ENCODE measurements at places on chromosomes 4 and X.

- DNase-seq: no peak
Measured at GRCh38 chrX:133254666-133255065, 36.5 kb upstream of the TFDP3 start.

- no peak for DNase-seq
Measured at GRCh38 chr4:81758574-81759264, 287.0 kb upstream of the RASGEF1B start.

GRCh38 chr4:97645071-97645821 is 498.0 kb downstream of the STPG2 start:
- no peak for DNase-seq

- DNase-seq: no peak
Measured at GRCh38 chr4:22179124-22179874, 230.7 kb upstream of the KCNIP4 start.

- DNase-seq: no peak
Measured at GRCh38 chr4:138334346-138335016, 92.3 kb upstream of the SLC7A11 start.

GRCh38 chr4:182969651-182970279 is 52.6 kb upstream of the DCTD start:
- no peak for DNase-seq

DNA sequence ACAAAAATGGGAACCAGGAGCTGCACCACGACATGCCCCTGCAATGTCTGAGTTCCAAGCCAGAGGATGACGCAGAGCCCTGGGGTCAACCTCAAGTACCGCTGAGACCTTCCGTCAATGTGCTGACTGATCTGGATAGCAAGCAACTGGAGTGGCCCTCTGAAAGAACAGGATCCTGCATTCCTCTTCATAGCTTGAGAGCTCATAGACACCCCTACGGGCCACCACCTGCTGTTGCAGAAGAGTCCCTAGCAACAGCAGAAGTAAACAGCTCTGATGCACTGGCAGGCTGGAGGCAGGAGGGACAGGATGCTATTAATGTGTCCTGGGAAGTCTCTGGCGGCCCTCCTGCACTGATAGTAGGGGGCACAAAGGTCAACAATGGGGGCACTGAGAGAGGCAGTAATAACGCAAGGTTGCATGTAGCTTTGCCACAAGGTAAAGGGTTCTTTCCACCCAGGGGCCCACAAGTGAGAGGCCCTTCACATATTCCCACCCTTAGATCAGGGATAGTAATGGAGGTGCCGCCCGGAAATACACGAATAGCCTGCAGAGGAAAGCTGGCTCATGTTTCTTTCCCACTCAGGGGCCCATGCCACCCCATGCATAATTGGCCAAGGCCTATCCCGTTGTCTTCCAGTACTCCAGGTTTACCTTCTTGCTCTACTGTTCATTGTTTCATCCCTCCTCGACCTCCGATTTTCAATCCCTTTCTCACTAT is 1.3 kb downstream of the PRR32 start:
- no peak for DNase-seq

DNA sequence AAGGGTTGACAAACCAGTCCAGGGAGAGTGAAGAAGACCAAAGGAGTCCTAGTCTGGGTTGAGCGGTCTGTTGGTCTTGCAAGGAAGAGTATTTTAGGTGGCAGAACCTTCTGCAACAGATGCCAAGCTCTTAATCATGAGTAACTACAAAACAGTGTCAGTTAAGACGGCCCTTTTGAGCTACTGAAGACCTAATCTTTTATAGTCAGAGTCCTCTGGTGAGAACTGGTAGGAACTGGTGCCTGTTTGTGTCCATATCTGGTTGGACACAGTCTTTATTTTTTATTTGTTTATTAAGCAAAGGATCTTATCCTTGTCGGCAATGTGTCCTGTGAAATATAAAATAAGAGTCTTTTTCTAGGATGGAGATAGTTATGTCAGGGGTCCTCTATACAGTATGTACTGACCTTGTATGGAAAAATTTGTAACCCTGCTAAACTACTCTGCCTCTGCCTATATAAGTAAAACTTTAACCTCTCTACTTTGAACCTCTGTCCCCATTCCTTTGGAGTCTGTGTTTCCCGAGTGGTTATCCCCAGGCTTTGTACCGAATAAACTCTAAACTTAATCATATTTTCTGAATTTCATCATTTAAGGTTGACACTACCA is 47.1 kb downstream of the FAM13A start:
- DNase-seq: no peak

- no peak for DNase-seq
Measured at GRCh38 chr4:146943691-146944375, 1.8 kb downstream of the TTC29 start.

DNA sequence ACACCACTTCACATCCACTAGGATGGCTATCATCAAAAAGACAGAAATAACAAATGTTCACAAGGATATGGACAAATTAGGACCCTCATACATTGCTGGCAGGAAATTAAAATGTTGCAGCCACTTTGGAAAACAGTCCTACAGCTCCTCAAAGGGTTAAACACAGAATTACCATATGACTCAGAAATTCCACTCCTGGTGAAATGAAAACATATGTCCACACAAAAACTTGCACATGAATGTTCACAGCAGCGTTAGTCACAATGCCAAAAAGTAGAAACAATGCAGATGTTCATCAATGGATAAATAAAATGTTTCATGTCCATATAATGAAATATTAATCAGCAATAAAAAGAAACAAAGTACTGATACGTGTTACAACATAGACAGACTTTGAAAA is 15.1 kb downstream of the S100G start:
- no peak for DNase-seq

- DNase-seq: no peak
Measured at GRCh38 chrX:127457161-127457560, 595.0 kb downstream of the ACTRT1 start.

DNA sequence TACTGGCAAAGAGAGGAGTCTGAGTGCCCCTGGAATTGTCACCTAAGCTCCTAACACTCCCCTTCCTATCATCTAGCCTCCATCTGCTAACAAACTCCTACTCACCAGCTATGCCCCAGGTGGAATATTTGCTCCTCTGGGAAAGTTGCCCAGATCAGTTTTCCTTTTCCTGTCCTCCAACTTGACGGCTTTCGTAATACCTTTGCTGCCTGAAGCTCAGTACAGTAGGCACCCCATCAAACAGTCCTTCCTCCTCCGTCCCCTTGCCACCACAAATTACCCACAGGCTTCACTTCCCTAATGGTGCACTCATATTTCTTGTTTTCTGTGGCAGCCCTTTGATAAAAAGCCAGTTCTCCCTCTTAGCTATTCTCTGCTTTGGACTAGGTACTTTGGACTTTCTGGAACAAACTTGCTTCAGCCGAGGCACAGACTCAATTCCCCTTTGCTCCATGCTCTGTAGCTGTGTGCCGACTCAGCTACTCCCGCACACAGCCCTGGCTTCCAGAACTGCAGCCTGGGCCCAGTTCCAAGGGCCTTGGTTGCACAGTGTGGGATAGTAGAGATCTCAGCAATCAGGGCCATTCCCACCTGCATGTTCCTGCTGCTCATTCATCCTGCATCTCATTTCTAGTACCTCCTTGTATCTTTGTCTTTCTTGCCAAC is 605.1 kb downstream of the BCOR start:
- no peak for DNase-seq

Data from CD4-positive, alpha-beta T cell treated with Interleukin-4 for 1 hour (primary cell).